PC-9 (cell line): ENCODE measurements at places on chromosomes 4 and X.

DNA sequence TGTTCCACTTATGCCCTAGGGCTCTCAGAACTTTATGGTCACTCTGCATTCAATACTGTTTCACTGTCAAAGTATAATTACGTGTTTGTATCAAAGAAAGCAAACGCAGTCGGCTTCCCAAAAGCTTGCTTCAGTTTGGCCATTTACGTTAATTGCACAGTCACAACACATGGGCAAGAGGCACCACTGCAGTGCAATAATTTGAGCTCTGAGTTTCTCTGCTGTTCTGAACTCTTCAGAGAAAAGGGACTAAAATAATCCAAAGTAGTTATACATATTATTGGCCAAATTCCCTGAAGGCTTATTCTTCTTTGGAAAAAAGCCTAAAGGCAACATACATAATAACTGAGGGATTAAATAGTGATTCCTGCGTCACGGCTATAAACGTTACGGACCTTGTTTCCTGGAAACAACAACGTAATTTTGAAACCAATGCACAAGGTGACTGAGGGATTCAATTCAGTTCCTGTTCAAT lies 51.3 kb downstream of the RNF150 start:
- DNase-seq = no peak

DNA sequence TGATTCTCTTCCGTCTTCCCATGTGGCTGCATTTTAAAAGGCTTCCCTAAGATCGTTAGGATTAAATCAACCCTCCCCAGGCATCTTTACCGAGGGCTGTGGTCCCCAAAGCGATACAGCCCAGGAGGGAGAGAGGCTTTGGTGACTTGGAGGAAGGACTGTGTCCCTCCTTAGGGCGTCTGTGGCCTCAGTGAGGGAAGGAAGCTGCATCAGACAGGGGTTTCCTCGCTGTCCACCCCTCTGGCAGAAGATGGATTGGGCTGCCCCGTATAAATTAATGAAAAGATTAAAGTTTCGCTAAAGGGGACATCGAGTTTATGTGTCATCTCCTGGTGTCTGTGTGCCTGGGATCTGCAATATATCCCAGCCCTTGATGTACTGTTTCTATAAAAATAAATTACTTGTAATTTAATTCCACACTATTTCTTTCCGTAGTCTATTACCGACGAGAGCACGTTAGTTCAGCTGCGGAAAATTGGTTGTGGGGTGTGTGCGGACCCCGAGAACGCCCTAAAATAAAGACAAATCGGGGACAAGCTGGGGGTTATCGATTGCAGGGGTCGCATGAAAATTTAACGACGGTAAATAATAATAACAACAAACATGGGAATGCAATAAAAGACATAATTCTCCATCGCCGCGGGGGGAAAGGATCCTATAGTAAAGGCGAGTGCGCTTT lies 6.5 kb downstream of the SHOX start:
- DNase-seq = no peak

DNA sequence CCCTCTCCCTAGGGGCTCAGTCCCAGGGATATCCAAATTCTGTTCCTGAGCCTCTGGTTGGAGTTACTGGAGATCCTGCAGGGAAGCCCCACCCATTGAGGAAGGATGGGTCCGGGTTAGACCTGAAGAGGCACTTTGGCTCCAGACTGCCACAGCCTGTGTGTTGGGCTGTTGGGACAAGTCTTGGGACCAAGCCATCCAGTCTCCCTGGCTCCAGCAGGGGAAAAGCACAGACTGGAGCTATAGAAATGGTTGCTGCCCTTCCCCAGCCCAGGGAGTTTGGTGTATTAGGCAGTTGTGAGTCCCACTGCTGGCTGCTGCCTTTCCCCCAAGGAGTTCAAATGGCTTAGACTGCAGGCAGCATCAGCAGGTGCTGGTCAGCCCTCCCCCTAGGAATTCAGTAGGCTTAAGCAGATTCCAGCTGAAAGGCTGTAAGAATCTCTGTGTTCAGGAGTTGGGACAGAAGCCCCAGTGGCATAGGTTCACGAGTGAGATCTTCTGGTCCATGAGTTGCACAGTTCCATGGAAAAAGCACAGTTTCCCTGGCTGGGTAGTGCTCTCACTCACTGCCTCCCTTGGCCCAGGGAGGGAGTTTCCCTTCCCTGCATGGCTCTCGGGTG lies 344.0 kb upstream of the EPHA5 start:
- no peak for DNase-seq

- no peak for DNase-seq
These were observed 45.9 kb upstream of the PGRMC2 start for GRCh38 chr4:128333309-128334018.

- DNase-seq = no peak
These were observed 3.4 kb downstream of the CTBP1 start for GRCh38 chr4:1245481-1246051.

- DNase-seq = no peak
These were observed 37.2 kb upstream of the ANK2 start for GRCh38 chr4:113012122-113012725.

DNA sequence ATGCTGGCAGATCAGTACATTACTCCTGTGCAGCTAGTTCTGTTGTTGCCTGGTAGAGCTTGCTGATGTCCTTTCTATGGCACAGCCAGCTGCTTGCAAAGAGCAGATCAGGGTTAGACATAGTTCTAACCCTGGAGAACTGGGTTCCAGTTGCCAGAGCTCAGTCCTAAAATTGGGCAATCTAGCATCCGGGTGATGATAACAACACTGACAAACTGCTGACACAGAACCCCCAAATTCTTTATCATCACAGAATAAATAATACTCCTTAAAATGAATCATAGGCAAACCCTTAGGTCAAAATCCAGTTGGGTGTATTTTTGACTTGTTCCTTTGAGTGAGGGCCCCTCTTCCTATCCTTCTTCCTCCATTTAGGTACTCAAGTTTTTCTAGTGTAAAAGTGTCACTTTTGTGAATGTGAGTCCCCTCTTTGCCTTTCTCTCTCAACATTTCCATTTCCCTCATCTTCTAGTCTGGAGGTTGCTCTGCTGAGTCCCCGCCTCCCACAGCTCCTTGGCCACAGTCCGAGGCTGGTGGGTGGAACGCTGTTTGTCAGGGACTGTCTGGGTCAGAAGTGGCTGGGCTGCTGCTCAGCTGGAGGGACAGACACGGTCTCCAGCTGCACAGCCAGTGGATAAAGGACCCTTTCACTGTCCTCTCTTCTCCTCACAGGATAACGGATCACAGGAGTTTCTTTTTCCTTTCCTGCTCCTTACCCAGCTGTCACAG lies 93.6 kb upstream of the RASGEF1B start:
- no peak for DNase-seq

DNA sequence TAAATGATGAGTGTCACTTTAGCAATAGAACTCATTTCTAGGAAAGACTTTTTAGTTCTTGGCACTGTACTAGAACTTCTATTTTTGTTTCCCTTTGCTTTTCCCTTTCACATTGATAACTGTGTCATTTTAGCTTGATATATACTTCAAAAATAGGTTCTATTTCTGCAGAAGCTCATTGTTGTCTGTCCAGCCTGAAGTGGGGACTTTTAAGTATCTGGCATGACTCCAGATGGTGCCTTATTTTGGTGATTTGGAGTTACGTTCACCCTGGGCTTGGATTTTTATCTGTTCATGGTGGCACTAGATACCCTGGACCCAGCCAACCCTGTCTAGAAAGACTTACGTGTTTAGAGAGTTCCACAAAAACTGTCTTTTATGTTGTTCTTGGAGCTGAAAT lies 3.4 kb downstream of the ABHD18 start:
- no peak for DNase-seq

DNA sequence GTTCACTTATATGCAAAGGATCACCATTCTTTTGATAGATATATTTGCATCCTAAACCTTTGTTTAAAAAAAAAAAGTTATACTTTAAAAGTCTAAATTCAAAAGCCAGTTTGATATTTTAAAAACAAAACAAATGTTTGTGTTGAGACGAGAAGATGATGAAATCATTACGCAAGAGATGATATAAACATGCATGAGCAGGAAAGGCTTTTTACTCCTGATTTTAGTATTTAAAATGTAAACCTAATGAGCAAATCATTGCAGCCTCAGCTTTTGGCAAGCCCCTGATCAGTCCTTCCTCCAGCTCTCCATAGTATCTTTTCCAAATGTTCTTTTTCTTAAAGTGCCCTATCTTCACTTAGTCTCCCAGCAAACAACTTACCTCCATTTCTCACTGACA lies 115.6 kb downstream of the ARAP2 start:
- DNase-seq = no peak

- no peak for DNase-seq
These were observed 206.4 kb upstream of the PACRGL start for GRCh38 chr4:20493761-20494353.

DNA sequence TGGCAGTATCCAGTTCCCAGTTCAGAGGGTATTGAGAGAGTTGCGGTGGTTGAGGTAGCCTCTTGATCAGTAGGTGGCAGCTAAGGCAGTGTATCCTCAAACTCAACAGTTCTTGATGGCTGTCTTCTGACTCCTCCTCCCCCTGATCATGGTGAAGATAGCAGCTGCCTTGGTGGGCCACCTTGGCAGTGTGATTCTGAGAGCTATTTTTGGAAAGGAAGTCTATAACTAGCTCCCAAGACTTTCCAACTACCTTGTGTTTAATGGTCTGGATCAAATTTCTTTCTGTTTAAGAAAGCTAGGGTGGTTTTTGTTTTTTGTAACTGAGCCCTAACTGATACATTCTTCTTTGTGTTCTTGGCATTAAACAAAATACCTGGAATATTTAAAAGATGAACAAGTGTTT lies 10.5 kb upstream of the TBC1D19 start:
- DNase-seq = peak; percentile 35

- DNase-seq = peak; percentile 96
These were observed 25.9 kb downstream of the NOP14 start for GRCh38 chr4:2937146-2937857.

- no peak for DNase-seq
These were observed 2.9 kb upstream of the KLHL2 start for GRCh38 chr4:165204462-165204830.

GRCh38 chrX:101408532-101408841 lies 465 bp downstream of the HNRNPH2 start:
- DNase-seq = no peak

DNA sequence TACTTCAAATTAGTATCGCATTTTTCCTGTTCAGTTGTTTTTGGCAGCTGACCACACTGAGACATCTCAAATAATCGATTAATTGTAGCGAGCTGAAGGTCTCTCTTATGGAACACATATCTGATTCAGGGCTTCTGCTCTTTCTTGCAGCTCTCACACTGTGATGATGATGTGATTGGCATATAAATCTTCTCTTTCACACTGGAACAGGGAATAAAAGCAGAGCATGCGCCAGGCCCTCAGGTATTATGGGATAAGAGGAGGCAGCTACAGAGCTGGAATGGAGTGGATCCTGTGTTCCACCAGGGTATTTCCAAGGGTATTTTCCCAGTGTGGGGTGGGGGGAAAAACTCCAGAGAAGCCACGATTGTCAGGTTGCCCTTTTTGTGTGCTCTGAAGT lies 265.4 kb upstream of the CASK start:
- DNase-seq = no peak

DNA sequence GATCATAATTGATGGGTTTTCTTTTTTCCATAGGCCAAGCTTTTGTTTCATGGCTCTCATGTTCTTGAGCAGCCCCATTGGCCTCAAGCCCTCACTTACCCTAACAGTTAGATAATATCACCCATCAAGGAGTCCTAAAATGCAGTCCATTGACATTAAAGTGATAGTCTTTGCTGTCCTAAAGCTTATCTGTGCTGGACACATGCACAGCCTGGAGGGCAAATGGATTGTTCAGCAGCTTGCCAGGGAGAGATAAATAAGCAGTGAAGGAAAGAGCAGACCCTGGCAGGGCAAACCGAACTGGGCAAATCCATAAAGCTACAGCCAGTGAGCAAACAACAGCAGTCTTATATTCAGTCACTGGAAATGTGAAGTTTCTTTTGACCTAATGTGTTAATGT lies 199.6 kb upstream of the MID1 start:
- no peak for DNase-seq

- no peak for DNase-seq
These were observed 167.0 kb upstream of the IL15 start for GRCh38 chr4:141469392-141469791.

GRCh38 chrX:138923805-138924204 lies 212.3 kb upstream of the FGF13 start:
- no peak for DNase-seq

GRCh38 chr4:156870131-156870530 lies 101.5 kb downstream of the PDGFC start:
- no peak for DNase-seq

DNA sequence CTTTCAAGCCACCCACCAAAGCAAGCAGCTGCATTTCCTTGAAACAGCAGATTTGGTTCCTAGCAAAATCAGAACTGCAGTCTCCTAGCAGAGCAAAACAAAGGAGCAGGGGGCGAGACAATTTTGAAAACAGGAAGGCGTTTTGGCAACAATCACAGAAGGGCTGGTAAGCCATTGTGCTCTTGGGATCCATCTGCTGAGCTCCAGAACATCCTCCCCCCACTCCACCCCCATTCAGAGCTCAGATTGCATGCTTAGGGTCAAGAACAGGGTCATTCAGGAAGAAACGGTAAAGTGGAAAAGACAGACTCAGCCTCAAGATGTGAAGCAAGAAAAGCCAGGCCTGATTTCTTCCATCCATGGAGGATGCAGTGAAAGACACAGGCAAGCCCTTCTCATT lies 7.6 kb upstream of the PCDH19 start:
- no peak for DNase-seq

DNA sequence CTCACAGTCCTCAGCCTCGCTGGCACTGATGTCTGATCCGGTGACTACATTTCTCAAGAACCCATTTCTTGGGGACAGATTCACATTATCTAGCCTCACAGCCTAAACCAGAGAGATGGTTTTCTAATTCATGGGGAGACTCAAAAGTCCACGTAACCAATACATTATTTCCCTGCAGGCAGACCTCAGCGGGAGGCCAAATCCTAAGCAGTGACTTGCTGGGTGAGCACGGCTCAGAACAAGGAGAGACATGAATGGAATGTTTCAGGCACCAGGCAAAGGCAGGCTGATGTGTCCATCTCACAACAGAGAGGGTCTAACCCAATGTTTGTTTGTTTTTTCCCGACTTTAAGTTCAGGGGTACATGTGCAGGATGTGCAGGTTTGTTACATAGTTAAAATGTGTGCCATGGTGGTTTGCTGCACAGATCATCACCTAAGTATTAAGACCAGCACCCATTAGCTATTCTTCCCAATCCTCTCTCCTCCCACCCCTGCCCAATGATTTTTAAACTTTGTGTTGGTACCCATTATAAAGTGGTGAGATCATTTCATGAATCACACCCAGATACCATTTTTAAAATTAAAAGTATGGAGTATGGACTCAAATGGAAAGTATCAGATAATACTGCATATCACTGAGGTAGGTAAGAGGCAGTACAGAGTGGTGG lies 53.3 kb downstream of the SCD5 start:
- peak; percentile 68 for DNase-seq
